Dermis blood vessel endothelial cell (primary cell): ENCODE measurements at places on chromosomes 1 and 21.

DNA sequence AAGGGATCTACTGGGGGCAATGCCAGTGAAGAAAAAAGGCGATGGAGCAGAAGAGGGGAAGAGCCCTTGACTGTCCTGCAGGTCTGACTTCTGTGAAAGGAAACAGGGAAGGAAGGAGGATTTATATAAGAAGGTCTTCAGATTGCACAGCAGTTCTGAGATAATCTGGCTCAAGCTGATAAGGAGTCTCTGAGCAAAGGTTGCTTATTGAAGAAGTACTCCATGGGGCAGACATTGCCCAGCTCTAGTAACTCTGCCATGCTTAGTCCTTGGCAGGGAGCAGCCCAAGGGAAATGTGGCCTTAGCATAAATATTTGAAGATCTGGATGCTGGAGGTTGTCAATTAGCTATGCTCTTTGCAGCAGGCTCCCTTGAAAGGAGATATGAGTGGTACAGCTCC, 15.9 kb upstream of the TTF2 start:
- no peak for DNase-seq

DNA sequence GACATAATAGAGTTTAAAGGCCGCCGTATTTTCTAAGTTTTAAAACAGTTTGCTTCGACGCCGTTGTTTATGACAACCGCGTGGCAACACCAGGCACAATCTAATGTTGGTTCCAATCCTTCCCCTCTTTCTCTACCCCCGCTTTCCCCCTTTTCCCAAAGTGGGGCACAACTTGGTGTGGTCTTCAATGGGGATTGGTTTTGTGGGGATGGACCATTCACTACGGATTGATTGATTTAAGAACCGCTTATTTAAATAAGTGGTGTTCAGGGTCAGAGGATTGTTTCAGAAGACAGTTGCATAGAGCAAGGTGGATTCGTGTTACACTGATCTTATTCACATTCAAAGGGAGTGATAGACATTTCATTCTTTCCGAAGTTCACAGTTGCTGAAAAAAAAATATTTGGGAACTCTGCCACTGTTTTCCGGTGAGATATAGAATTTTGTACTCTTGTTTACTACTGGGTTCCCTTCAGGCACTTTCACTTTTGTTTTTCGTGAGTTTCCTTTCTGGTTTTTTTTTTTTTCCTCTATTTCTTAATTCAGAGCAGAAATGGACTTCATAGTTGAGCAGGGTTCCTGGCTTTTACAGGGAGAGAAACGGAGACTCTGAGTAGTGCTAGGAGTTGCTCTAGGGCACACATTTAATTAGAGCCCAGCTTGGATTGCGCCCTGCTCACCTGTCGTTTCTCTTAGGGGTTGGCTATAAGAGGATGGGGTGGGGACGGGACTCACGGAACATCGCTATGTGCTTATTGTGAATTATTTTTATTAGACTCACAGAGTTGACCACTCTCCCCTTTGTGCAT, 79.6 kb upstream of the AK4 start:
- peak; percentile 39 for DNase-seq

GRCh38 chr1:25780318-25781129, 19.5 kb upstream of the SELENON start:
- no peak for DNase-seq

GRCh38 chr1:201640624-201641023, 101.7 kb downstream of the NAV1 start:
- no peak for DNase-seq

DNA sequence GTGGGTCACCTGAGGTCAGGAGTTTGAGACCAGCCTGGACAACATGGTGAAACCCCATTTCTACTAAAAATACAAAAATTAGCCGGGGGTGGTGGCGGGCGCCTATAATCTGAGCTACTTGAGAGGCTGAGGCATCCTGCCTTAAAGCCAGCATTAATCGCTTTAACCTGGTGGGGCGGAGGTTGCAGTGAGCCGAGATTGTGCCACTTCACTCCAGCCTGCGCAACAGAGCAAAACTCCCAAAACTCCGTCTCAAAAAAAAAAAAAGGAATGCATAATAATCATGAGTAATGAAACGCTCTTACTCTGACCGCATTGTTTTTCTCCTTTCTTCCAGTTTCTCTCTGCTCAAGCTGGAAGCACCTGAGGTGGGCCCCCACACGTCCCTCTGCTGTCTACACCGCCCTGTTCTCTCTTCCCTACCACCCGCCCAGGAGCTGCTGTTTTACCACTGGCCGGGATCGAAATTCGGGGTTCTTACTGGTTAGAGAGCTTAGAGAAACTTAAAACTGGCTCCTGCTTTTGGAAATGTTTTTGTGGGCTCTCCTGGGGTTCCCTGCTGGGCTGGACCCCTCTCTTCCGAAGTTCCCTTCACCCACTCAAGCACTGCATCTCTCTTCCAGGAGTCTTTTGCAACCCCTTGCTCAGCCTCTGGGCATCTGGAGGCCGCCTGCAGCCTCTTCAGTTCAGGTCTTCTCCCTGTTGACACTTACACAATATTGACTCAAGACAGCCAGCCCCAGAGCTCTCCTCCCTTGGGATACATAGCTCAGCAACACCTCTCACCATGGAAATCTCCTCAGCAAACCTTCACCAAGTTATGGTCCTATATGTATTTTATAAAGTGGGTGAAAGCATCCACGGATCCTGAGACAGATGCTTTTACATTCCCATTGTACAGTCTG, 62.5 kb downstream of the FAM163A start:
- no peak for DNase-seq
